Esophagus squamous epithelium (tissue), 5 donors: ENCODE measurements at places on chromosomes 3 and 15.

DNA sequence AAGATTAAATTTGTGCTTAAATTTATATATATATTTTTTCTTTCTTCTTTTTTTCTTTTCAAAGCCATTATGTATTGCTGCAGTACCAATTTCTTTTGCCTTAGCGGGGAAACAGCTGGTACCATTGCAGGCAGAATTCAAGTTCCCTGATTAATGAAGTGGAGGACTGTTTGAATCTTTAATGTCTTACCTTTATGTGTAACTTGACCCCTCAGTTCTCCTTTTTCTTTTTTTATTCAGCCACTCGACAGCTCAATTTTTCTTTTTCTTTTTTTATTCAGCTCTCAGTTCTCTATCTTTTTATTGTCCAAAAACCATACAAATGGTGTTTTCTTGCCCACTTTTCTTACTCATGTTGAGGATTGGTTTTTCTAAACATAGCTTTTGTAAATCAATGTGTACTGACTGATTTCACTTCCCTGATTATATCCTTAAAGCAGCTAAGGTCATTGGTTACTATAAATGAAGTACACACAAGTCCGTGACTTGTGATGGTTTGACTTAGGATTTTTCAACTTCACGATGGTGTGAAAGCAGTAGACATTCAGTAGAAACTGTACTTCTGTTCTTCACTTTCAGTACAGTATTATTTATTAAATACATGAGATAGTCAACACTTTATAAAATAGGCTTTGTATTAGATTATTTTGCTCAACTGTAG, 22.8 kb downstream of the ATP2C1 start:
- no peak for DNase-seq

- DNase-seq = no peak
Measured at GRCh38 chr3:184459355-184459754, 79.5 kb downstream of the CHRD start.

DNA sequence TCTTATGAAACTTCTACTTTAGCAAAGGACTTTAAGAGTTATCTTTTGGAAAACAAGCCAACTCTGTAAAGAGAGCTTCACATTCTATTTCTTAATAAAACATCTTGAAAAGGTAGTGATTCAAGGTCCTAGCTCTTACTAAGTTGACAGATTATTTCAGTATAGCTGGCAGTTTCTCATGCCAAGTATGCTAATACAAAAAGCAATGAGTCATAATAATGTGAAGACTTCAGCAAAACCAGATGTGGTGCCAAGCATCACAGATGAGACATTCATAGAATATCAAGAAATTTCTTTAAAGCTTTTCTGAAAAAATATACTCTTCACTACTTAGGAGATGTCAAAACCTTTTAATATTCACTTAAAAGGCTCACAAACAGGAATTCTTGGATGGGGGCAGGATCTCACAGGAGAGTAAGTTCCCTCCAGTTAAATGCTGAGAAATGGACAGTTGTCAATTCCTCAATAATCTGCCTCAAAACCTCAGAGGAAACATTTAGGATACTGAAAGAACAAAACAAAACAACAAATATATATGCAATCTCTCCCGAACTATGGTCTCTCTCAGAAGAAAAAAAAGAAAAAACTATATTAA, 45.6 kb downstream of the DCBLD2 start:
- DNase-seq = no peak

GRCh38 chr3:32120471-32120870, 14.1 kb downstream of the GPD1L start:
- DNase-seq = no peak

DNA sequence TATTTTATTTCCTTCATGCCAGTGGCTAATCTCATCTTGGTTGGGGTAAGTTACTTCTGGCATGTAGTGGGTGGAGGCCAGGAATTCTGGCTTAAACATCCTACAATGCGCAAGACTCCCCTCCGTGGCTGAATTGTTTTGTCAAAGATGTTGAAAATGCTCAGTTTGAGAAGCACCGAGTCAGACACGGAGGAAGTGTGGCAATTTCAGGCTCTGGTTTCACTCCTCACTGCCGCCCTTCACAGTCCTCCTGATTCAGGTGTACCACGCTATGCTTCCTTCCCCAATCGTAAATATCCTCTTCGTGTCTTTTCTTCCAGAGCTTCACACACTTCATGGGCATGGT, 150.7 kb downstream of the OPA1 start:
- DNase-seq = no peak

GRCh38 chr3:171497468-171497867, 37.3 kb upstream of the TNIK start:
- no peak for DNase-seq

- no peak for DNase-seq
Measured at GRCh38 chr3:151384741-151385174, at the start of gene P2RY12. Gene P2RY12 (minus strand): TSS chr3:151384753. CDS start chr3:151338845, 45,908 bp downstream.

DNA sequence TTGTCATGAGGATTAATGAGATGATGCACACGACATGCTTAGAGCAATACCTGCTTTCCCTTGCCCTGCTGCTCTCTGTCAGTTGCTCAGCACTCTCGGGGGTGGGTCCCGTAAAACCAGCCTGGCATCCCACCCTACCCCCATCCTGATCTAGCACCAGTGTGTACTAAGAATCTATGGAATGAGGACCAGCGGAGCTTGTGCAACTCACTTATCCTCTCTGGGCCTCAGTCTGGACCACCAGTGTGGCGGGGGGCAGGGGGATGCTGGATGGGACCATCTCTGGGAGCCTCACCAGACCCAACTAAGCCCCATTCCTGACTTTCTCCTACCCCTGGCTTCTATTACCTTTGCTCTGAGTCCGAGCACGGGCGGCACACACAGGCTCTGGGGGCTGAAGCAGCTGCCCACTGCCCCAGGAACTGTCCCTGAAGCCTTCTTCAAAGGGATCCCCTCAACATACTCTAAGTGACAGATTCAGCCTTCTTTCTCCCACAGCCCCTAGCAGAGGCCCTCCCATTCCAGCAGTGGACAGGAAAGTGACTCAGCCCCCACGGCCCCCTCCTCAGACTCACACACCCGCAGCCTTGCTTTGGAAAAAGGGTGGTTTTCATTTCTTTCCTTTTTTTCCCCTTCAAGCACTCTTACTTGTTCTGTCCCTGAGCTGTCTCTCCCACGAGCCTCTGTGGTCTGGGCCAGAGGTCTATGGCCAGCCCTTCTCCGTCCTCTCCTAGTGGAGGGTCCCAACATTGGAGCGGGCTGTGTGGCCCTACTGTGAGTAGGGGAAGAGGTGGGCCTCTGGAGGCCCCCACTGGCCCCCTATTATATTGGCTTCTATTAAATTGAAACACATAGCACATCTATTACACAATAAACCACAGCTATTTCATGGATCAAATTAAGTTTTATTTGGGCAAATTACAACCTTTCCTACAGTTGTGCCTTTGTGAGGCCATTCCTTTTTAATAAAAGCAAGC, 100.3 kb downstream of the SMAD6 start:
- DNase-seq = no peak

- no peak for DNase-seq
Measured at GRCh38 chr3:10093678-10094077, 14.4 kb downstream of the FANCD2OS start.

DNA sequence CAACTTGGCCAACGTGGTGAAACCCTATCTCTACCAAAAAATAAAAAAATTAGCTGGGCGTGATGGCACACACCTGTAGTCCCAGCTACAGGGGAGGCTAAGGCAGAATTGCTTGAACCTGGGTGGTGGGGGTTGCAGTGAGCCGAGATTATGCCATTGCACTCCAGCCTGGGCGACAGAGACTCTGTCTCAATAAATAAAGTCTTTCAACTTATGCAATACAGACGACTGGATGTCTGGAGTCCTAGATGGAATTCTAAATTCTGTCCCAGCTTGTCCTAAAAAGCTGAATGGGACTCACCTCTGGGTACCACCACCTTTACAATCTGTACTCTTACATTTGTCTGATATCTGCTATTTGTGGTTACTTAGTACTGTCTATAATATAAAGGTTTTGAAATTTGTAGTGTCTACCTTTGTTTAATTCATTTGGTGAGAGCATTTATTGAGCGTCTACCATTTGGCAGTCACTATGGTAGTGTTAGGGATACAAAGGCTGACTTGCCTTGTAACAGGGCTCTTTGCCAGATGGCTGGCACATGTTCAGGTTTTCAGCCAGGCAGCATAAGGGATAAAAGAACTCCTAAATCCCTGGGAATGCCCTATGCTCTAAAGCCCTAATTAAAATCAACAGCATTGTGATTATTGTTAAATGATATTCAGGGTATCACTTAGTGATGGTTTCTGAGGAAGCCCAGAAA, 7.2 kb upstream of the ZNF609 start:
- DNase-seq = no peak

DNA sequence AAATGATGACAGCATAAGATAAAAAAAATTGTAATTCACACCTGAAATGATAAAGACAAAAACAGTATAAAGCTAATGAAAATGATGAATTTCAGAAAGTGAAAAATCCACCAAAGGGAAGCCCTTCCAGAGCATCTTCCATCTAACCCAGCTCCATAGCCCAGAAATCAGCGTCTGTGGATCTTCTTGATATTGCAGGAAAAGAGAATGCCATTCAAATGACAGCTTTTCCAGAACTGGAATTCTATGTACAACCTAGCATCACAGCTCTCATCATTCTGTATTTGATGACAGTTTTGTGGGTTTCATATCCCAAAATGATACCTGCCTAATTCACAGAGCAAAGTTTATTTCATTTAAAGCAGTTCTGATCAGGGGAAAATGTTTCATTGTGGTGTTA, 267.3 kb downstream of the FHIT start:
- DNase-seq = no peak

GRCh38 chr3:194023501-194024280, 112.3 kb upstream of the HES1 start:
- DNase-seq = no peak

DNA sequence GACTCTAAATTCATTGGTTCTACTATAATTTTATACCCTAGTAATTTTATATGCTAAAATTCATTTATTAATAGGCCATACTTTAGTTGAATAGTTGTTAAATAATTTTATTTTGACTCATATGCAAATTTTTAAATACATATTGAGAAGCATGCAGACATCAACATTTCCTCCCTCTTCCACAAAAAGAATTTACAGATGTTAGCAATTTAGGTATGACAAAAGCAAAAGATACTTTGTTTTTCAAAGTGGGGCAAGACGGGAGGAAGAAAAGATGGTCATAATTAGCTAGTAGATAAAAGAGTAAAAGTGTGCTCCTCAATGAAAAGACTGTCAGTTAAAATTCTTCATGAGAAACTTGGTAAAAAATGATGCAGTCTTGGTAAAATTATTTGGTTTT, 148.9 kb upstream of the TSPAN3 start:
- DNase-seq = no peak

- no peak for DNase-seq
Measured at GRCh38 chr3:70811880-70812279, 499.4 kb upstream of the MDFIC2 start.

GRCh38 chr3:89245612-89246011, 138.2 kb downstream of the EPHA3 start:
- no peak for DNase-seq

- DNase-seq = no peak
Measured at GRCh38 chr3:123150449-123151215, 51.1 kb upstream of the SEC22A start.

GRCh38 chr15:35305946-35306345, 220.9 kb upstream of the NANOGP8 start:
- no peak for DNase-seq

GRCh38 chr15:88221836-88222235, 34.7 kb downstream of the NTRK3 start:
- DNase-seq = no peak

- DNase-seq = no peak
Measured at GRCh38 chr3:4724051-4724629, 231.0 kb downstream of the ITPR1 start.

DNA sequence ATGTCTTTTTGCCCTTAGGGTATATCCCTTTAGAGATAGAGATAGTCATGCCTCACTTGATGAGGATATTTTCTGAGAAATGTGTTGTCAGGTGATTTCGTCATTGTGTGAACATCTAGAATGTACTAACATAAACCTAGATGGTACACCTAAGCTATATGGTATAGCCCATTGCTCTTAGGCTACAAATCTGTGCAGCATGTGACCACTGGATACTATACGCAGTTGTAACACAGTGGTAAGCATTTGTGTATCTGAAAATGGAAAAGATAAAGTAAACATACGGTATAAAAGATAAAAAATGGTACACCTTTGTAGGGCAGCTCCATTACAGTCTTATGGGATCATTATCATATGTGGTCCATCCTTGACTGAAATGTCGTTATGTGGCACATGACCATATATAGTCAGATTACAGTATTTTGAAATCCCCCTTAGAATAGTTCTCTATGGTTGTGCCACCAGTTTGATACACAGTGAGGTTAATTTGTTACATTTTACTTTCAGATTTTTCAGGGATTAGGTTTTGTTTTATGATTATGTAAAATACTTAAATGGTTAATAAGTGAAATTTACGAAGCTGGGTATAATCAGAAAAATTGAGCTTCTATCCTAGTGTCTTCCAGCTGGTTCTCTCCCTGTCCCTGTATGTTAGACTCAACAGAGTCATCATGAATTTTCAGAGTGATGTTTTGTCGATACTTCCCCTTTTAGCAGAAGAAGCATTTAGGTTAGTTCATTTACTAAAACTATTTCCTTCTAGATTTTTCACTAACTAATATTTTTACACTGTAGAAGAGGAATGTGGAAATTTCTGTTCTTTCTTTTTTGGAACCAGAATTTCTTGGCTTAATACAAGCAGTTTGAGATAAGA, 12.8 kb downstream of the SETD5 start:
- DNase-seq = no peak

DNA sequence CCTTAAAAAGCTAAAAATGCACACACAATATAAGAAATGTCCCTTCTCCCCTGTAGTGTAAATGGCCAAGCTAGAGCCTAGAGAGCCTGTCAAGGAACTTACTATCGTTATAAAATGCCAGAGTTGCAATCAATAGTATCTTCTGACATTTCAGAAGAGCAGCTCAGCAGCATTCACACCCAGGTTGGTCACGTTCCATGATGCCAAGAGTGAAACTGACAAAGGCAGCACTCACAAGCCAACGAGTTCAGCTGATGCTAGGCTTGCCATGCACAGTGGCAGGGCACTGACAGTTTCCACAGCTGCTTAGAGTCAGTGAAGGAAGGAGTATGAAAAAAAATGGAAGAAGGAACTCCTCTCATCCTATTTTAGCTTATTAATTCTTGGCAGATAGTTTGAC, 331.4 kb upstream of the CCDC54 start:
- no peak for DNase-seq

GRCh38 chr3:184031187-184031792, at the start of gene HTR3D:
Gene HTR3D (plus strand): TSS chr3:184031742. CDS start chr3:184031742, 0 bp downstream.
- DNase-seq = no peak

- DNase-seq = no peak
Measured at GRCh38 chr3:105174017-105174615, 192.6 kb upstream of the ALCAM start.

- no peak for DNase-seq
Measured at GRCh38 chr3:172914854-172915253, 164.3 kb downstream of the ECT2 start.

GRCh38 chr15:89332446-89332845, 2.2 kb downstream of the POLG start:
- no peak for DNase-seq

DNA sequence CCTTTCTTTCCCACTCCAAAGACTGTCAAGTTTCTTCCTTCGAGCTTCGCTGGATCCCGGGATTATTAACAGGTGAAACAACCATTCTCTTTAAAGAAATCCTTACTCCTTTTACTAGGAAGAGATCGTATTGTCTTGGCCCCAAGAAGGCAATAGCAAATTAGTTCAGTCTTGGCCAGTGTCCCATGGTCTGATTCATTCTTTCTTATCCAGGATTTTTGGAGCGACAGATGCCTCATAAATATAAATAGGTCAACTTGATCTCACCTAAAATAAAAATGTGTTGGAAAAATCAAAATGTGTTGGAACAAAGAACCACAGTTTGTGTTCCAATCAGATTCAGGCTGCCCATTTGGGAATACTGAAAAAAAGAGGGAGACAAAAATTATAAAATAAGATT, 140.1 kb upstream of the TMEM108 start:
- no peak for DNase-seq
